ENCODE measurements at places on chromosomes 2 and 18.

DNA sequence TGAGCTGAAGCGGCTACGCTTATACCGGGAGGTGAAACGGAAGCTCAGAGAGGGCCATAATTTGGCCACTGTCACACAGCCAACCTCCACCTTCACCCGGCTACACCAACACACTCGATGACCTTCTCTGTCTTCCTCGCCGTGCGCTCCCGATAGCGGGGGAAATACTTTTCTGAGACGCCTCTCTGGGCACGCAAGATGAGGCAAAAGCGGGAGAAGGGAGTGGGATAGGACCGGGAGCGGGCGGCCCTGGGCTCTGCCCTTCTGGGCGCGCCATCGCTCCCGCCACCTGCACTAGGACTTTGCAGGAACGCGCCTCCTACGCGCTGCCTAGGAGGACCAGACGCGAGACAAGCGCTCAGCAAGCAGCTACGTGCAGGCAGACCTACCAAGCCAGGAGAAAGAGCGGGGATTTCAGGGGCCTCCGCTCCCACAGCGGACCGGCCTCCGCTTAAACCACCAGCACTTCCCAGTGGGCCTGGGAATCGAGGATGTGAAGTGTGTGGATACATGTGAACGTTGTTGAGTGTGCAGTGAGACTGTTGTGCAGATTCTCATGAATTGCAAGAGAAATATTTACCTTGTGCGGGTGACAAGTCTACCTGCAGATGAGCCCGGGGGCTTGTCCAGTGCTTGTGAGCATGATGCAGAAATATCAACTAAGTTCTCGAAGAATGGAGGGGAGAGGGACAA lies 11.4 kb downstream of the SIX3 start:
- DNase-seq = no peak

- no peak for DNase-seq
Measured at GRCh38 chr2:241584436-241584835, 25.9 kb downstream of the BOK start.

DNA sequence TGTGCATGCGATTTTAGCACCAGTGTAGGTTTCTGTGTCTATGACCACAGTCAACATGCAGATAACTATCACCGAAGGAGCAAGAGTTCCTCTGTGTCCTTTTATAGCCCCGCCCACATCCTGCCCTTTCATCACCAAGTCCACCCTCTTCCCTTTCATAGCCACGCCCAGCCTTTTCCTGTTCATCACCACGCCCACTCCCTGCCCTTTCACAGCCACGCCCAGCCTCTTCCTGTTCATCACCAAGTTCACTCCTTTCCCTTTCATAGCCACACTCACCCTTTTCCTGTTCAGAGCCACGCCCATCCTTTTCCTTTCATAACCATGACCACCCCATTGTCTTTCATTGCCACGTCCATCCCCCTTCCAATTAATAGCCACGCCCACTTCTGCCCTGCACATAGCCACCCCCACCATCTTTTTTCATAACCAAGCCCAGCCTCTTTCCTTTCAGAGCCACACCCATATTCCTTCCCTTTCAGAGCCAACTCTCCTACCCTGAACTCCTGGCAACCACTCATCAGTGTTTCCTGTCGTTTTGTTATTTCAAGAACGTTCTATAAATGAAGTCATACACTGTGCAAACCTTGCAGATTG lies 273.9 kb downstream of the MYT1L start:
- DNase-seq = no peak

DNA sequence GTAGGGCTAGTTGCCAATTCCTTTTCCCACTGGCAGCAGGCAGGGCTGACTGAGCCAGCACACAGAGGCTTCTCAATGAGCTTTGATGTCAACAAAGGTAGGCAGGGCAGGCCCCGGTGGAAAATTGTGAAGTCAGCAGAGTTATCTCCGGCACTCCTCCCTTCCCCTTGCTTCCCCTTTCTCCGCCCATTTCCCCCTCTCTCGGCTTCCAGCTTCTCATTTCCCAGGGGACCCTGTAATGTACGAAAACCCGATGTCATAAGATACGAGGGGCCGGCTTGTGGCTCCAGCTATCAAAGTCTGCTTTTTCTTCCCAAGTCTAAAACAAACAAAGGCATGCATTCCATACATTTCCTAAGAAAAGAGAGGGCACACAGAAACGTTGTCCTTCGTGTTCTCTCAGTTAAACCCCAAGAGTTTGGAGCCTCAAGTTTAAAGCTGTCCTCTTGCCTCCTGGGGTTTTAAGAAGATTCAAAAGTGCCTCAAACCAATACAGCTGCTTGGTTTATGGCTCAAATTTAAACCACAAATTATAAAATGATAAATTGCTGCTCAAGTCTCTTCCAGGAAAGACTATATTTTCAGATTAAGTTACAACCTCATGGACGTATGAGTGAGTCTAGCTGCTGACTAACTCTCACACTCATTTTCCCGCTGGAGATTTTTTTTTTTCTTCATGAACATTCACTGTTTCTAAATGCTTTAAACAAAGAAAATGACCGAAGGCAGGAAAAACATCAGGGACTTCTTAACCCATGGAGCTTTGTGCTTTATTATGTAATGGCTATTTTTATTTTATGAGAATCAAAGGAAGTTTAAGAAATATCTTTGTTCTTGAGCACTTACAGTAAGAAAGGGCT lies 27.2 kb upstream of the EML4 start:
- DNase-seq = no peak

- no peak for DNase-seq
Measured at GRCh38 chr2:171789956-171790355, 102.7 kb downstream of the DYNC1I2 start.

GRCh38 chr18:77197073-77197472 lies 52.6 kb upstream of the GALR1 start:
- DNase-seq = no peak

DNA sequence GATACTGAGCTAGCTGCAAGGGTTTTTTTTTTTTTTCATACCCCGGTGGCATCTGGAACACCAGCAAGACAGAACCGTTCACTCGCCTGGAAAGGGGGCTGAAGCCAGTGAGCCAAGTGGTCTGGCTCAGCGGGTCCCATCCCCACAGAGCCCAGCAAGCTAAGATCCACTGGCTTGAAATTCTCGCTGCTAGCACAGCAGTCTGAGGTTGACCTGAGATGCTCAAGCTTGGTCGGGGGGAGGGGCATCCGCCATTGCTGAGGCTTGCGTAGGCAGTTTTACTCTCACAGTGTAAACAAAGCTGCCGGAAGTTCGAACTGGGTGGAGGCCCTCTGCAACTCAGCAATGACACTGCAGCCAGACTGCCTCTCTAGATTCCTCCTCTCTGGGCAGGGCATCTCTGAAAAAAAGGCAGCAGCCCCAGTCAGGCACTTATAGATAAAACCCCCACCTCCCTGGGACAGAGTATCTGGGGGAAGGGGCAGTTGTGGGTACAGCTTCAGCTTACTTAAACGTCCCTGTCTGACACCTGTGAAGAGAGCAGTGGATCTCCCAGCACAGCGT lies 5.1 kb upstream of the MIB1 start:
- no peak for DNase-seq

Data from epithelial cell of prostate (primary cell).